ENCODE measurements at places on chromosomes 1 and 21.

DNA sequence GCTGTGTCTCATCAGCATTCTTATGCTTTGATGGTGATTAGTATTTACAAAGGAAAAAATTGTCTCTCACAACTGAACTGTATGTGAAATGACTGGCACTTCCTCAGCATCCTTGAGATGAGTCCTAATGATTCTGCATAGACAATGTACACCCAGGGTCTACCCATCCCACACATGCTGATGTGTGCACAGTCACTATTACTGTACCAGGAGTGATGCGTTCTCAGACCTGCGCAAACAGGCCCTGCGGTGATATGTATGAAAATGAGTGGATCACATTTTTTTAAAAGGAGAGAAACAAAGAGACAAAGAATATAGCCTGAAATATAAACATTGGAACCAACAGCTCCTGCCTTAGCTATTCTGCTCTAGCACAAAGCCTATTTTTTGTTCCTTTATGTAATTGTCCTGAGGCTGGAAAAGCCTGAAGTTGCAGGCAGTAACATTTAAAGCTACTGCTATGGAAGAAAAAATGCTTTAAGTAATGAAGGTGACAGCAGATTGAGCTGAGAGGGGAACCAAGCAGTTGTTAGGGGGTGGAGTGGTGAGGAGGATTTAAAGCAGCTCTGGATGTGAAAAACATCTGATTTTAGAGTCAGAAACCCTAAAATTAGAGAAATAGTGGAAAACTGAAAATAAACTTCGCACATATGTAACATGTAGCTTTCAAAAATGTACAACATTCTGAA, 5.5 kb downstream of the RCAN1 start:
- no peak for DNase-seq

- peak; percentile 98 for DNase-seq
Observed at GRCh38 chr1:100895540-100896480, at the start of gene SLC30A7. Gene SLC30A7, plus strand, starts transcription at chr1:100896090. Its CDS starts 173 bp downstream, at chr1:100896263.

GRCh38 chr1:222644636-222644980, 26.7 kb downstream of the MIA3 start:
- no peak for DNase-seq

DNA sequence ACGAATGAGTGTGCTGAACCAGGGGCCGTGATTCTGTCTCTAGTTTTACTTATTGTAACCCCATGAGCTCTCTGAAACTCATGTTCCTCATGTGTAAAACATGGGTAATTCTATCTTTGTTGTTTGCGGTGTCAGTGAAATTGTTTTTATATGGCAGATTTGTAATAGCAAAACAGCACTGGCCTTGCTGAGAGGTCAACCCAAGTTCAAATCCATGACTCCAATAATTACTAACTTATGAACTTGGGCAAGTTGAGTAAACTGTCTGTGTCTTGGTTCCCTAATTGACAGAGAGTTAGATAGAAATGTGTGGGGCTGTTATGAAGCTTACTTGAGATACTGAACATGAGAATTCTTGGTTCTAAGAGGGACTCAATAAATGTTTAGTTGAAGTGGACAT, 17.8 kb downstream of the C1orf116 start:
- DNase-seq, result no peak

- no peak for DNase-seq
Observed at GRCh38 chr1:173205146-173206051, 1.7 kb downstream of the TNFSF4 start.
